ENCODE measurements at places on chromosomes 7 and 10.

- DNase-seq: no peak
These were observed 174.9 kb downstream of the DGKI start for GRCh38 chr7:137671920-137672319.

DNA sequence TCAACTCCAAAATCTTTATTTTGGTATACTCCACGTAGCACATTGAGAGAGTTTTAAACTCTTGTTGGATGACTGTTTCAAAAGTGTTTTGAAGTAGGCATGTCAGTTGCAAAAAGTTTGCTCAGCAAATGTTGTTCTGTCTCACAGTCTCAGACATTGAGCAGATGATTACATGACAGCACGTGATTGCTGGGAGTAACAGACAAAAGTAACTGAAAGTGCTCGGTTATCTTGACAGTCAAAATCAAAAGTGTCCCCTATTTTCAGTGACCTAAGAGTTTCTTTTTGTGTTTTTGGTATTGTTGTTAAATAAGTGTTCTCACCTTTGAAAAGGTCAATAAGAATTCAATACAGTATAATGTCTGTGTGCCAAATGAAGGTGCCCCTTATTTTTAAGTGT lies 84.3 kb downstream of the CFTR start:
- no peak for DNase-seq

DNA sequence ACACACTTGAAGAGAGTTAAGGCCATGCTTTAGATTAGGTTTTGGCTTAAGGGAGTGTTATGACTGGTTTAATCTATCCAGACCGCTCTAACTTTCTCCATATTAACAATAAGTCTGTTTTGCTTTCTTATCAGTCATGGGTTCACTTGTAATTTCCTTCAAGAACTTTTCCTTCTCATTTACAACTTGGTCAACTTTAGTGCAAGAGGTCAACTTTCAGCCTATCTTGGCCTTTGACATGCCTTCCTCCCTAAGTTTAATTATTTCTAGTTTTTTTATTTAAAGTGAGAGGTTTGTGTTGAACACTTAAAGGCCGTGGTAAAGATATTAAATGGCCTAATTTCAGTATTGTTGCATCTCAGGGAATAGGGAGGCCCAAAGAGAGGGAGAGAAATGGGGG lies 75.6 kb downstream of the MKLN1 start:
- no peak for DNase-seq

- DNase-seq: no peak
These were observed 149.7 kb downstream of the RNF216 start for GRCh38 chr7:5631752-5632151.

- DNase-seq: no peak
These were observed 168.3 kb upstream of the LRGUK start for GRCh38 chr7:133958822-133959221.

- DNase-seq: no peak
These were observed 11.3 kb upstream of the PNPLA8 start for GRCh38 chr7:108537229-108537628.

DNA sequence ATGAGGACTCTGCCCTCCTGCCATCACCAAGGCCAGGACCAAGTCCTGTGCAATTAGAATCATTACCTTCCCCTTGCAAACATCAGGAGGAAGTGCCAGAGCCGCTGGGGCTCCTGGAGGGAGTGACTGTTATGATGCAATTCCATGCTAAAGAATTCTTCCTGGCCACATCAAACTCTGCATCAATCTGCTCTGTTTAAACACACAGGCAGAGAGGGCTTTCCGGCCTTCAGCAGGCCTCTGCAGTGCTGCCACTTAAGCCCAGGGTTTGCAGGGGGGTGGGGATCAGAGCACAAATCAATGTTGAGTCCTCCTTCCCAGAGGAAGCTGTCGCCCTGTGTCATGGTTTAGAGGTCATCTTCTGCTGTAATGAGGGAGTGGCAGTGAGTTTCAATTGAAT lies 58.1 kb downstream of the CTBP2 start:
- no peak for DNase-seq

- no peak for DNase-seq
These were observed 12.5 kb upstream of the PFKP start for GRCh38 chr10:3054851-3055199.

- no peak for DNase-seq
These were observed 67.0 kb downstream of the PPP1R9A start for GRCh38 chr7:94974423-94974822.

DNA sequence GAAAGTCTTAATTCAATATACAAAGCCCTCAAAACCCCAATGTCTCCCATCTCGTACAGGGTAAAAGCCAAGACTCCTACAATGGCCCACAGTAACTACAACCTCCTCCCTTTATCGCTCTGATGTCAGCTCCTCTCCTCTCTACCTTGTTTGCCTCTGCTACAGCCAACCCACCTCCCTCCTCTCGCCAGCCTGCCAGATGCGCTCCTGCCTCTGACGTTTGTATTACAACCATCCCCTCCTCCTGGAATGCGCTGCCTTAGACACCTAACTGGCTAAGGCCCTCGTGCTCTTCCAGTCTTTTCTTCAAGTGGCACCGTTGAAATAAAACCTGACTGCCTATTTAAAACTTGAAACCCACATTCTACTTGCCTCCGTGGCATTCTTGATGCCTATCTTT lies 115.3 kb upstream of the MYO3A start:
- no peak for DNase-seq

- DNase-seq: no peak
These were observed 98.8 kb upstream of the BMPER start for GRCh38 chr7:33806298-33807154.

DNA sequence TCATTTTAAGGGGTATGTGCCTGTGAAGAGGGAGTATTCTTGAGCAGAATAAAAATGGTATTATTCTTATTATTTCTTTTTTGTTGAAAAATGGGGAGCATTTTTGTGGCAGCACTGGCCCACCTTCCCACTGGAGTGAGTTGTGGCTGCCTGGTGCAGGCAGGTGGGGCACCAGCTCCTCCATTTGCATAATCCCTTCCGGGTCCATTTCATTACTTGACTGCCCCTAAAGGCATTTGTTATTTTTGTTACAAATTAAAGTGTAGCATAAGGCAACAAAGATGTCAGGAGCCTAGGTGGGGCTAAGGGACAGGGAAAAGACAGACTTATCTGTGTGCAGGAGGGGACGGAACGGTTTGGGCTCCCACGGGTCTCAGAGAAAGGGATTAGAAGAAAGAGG lies 26.8 kb downstream of the GOLGA7B start:
- no peak for DNase-seq

DNA sequence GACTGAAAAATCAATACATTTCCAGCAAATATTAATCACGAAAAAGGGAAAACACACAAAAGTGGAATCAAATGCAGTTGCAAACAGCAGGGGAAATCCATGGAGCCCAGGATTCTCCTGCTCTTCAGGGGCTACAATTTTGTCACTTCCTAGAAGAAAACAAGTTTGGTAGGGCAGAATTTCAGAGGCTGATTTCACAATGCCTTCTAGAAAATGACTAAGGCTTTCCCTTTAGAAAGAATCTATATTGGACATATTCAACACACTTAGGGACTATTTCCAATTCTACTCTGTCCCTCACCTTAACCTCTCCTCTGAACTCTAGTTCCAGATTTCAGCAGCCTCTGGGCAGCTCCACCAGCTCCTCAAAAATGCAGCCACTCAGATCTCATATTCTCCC lies 111.3 kb downstream of the HECTD2 start:
- no peak for DNase-seq

DNA sequence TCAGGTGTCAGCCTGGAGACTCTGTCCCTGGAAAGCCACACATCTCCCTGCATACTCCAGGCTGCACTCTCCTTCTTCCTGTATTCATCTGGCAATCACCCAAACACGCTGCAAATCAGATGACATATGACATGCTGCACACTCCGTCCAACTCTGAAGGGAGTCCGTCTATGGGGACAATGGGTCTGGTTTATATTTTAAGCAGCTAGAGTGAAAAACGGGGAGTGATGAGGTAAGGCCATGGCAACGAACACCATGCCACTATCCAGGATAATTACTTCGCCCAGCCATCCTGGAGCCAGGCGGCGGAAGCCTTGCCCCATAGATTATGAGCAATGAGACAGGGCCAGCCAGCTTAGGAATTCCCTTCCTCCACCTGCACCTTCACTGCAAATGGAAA lies 140.1 kb downstream of the PLXNA4 start:
- no peak for DNase-seq

DNA sequence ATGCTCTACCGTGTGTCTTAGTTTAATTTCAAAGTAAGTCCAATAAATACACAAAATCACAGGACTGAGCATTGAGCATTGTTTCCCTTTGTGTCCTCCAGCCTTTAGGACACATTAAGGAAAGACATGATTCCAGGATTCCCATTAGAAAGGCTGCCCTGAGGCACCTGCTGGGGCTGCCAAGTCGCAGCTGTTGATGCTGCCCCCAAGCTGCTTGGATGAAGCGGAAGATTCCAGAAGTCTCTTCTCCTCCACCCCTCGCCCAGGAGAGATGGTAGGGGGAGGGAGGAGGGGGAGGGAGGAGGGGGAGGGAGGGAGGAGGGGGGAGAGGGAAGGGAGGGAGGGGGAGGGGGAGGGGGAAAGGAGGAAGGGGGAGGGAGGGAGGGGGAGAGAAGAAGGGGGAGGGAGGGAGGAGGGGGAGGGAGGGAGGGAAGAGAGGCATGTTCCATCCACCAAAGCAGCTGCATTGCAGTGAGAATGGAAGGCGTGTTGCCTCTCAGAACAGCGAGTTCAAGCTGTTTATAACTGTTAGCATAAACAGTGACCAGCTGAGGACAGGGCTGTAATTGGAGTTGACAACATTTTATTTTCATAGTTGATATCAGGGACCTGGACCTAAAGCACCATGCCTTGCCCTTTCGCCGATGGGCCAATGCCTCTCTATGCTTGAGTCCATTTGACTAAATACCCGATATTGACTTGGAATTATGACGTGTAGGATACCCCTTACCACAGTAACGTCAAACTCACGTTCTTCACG lies 67.3 kb downstream of the DIP2C start:
- no peak for DNase-seq

- DNase-seq: no peak
These were observed 14.0 kb downstream of the SLC13A4 start for GRCh38 chr7:135713836-135714470.

DNA sequence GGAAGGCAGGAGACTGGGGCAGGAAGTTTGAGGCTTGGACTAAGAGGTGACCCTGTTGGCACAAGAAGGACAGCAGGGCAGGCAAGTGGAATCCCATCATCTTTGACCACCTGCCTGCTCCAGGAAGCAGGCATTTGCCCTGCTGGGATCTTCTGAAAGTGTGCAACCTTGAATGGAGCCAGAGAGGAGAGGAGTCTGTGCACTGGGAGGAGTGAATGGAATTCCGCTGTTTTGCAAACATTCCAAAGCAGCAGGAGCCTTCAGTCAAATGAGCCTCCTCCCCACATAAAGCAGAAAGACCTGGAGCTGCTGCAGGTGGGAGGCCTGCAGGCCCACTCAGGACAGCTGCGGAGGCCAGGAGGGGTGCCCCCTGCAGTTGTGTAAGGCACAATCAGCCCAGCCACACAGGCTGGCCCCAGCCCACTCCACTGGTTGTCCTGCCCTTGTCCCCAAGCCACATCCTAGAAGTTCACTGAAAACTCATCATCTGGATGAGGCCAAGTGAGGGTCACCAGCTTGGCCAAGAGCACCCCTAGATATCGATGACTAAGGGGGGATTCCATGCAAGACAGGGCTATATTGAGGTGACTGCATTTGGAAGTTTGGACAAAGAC lies 249.5 kb downstream of the RPS24 start:
- DNase-seq: no peak

- DNase-seq: peak; percentile 9
These were observed 656.4 kb downstream of the KCNMA1 start for GRCh38 chr10:76981251-76981650.

DNA sequence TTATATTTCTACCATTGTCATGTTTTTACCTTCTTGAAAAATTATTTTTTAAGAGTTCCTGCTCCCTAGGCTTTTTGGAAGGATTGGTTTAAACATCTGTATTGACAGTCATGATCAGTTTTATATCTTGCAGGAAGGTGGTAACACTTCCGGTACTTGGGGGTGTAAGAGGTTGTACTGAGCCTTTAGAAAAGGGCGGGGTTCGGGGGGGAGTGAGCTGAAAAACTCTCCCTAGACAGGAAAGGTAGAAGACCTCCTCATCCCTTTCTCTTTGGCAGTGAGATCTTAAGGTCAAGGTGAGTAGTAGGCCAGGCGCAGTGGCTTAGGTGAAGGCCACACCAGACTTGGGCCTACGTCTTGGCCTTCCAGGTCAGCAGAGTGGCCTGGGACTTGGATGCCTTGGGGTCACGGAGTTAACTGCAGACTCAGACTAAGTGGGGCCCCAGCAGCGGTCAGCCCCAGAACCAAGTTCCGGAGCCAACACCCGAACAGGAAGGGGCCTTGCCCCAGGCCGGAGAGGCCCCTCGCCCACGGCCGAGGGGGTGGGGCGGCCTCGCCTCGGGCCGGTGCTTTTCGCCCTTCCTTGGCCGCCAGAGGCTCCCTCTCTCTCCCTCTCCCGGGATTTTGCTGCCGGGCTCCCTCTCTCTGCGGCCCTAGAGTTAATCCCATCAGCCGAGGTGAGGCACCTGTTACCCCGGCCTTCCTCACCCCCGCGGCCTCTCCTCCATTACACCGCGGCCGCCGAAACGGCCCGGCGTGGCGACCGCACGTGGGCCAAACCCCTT lies at the start of gene PPP1R9A:
Gene PPP1R9A (plus strand): TSS at position 569 of the 785 bp plus-strand sequence. CDS start 2,520 bp downstream, outside the sequence.
- DNase-seq: peak; percentile 31

GRCh38 chr10:101000915-101001658 lies 1.5 kb downstream of the LZTS2 start:
- no peak for DNase-seq

DNA sequence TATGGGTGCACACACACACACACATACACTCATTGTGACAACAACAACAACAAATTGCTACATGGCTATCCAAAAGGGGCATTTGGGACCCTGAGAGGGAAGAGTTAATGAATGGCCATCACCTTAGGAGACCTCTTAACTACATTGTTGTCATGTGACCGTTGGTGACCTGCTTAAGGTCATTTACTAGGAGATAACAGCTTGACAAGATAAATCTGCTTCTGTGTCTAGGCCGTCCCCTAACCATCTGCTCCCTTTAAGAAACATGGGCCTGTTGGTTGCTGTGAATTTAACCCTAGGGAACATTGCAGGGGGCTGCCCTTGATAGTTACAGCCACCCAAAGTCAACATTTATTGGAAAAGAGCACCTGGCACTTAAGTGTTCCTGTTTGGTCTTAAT lies 29.7 kb downstream of the C1QL3 start:
- peak; percentile 78 for DNase-seq

GRCh38 chr7:149831741-149832219 lies 6.4 kb upstream of the ZNF862 start:
- no peak for DNase-seq

- DNase-seq: no peak
These were observed 202.9 kb downstream of the PTPRN2 start for GRCh38 chr7:158384746-158385145.

GRCh38 chr7:155669717-155670505 lies 25.4 kb downstream of the RBM33 start:
- DNase-seq: no peak

Measured in NCI-H748 treated with DMSO at 0.1 percent for 48 hours (cell line).